ENCODE measurements at places on chromosomes 6 and 20.

DNA sequence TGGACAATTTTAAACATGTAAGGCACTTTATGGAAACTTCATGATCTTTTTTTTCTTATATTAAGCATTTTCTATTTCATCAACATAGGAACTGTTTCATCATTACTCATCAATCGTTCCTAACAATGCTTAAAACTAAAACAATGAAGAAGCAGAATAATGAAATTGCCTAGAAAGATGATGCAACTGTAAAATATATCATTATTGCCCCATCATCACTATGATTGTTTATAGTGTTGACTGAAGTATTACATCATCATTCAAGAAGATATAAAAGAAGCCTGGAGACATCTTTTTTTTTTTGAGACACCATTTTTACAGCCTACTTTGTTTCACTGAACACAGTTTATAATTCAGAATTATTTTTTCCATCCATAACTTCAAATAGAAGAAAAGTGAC lies 147.2 kb downstream of the TRDN start:
- no peak for DNase-seq

- no peak for DNase-seq
These were observed 69.5 kb downstream of the MRAP2 start for GRCh38 chr6:84103029-84103428.

DNA sequence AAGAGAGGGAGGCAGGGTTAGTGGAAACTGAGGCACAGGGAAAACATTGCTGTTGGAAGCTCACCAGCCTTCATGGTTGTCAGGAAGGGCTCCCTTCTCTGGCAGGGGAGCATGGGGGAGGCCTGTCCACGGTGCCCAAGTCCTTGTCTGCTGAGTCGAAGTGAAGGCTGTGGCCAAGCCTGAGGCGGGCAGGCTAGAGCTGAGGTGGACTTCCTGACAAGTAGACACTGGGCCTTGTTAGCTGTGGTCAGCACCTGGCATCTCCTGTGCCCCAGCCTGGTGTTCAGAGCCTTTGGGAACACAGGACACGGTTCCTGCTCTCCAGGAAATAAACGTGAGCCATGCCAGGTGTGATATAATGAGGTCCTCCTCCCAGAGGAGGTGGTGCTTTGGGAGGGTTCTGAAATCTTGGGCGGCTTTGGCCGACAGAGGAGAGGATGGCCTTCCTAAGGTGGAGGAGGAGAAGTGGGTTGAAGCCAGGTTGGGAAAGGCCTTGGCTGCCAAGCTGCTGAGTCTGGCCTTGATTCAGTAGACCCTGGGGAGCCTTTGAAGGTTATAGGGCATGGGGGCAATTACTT lies 138.4 kb upstream of the RNF24 start:
- DNase-seq, result no peak

DNA sequence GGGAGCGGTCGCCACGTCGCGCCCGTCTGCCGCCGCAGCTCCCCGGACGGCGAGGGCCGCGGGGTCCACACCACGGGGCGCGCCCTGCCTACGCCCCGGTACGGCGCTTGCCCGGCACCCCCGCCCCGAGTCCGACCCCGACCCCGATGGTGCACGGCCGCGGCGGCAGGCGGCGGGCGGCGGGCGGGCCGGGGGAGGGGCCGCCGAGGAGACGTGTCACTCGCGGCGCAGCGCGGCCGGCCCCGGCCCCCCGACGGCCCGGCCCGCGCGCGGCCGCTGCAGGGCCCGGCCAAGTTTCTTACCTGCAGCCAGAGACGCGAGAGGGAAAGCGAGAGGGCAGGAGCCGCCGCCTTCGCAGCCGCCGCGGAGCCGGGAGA lies 328 bp downstream of the RRBP1 start:
- no peak for DNase-seq

DNA sequence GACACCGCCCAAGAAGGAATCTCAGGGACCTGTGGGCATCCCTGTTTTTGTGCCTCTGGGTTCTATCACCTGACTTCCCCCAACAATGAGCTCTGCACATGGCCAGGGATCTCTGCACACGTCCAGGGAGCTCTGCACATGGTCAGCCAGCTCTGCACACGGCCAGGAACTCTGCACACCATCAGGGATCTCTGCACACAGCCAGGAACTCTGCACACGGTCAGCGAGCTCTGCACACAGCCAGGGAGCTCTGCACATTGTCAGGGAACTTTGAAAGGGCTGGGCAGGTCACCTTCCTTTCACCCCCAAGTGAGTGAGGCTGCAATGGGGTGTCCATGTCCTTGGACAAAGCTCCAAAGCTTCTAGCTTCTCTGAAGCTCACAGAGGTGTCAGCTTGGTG lies 5.2 kb upstream of the SLCO4A1 start:
- DNase-seq, result no peak

DNA sequence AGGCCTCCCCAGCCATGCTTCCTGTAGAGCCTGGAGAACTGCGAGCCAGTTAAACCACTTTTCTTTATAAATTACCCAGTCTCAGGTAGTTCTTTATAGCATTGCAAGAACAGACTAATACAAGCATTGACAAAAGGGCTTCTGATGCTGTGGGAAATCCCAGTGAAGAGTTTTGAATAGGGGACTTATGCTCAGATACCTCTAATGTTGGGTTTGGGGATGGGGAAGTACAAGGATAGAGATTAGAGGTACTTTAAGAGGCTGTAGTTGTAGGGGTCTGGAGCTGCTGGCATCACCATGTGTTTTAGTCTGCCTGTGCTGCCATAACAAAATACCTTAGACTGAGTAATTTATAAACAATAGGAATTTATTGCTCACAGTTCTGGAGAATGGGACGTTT lies 8.8 kb downstream of the SLX4IP start:
- no peak for DNase-seq

DNA sequence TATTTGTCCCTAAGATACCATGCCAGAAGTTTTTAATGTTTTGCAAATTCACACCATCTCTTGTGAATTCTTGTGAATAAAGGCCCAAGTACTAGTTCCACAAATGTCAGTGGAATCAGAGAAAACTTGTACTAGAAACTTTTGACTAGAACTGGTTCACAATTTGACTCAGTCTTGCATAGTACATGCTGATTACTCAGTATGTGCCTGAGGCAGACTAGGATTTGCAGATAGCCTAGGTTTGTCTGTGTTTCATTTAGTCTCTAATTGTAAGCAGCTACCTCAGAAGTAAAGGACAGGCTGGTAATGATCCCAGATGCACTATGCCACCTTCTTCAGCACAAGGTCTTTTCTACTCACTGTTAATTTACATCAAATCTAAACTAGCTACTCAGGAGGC lies 34.2 kb upstream of the GSTA4 start:
- DNase-seq, result no peak

DNA sequence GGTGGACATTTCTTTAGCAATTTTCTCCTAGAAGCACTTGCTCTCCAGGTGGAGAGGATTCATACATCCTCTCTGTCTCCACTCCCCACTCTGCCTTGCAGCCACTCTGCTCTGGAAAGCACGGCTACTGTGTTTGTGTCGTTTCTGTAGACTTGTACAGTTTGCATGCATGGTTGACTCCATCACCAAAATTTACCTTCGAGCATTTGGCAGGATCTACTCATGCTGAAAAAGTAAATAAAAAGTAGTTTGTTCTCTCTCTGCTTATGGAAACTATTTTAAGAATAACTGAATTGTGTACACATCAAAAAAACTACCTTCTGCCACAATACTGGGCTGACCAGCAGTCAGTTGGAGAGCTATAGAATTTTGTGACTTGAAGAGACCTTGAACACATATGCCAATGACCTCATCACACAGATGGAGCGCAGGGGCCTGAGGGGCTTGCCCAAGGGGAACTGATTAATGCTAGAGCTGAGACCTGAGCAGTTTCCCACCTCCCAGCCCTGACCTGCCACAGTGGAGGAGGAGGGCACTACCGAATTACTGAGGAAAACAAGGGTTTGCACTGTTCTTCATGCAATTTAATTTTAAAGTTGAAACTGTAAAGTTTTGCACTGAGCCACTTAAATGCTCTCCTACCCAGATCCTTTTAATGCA lies 33.7 kb upstream of the FOXQ1 start:
- no peak for DNase-seq

- no peak for DNase-seq
These were observed 259.4 kb upstream of the ECI2 start for GRCh38 chr6:4394786-4395185.

DNA sequence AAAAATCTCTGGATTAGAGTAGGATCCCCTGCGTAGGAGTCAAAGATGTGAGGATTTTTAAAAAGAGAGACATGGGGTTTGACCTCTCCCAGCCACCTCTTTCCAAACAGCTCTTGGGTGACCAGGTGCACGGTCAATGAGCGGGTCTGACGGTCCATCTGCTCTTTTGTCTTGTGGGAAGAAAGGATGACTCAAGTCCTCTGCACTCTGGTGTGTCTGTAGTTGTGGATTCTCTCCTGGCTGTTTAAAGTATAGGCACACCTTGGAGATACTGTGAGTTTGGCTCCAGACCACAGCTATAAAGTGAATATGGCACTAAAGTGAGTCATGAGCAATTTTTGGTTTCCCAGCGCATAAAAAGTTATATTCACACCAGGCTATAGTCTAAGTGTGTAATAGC lies 209.8 kb downstream of the BMP7 start:
- no peak for DNase-seq

GRCh38 chr6:22457996-22458395 lies 111.4 kb upstream of the HDGFL1 start:
- DNase-seq, result no peak

- no peak for DNase-seq
These were observed 147.9 kb downstream of the VEGFA start for GRCh38 chr6:43917878-43918382.

GRCh38 chr20:11378252-11378651 lies 539.4 kb upstream of the BTBD3 start:
- DNase-seq, result no peak

- DNase-seq, result no peak
These were observed 104.5 kb downstream of the CD24 start for GRCh38 chr6:106870069-106870468.

DNA sequence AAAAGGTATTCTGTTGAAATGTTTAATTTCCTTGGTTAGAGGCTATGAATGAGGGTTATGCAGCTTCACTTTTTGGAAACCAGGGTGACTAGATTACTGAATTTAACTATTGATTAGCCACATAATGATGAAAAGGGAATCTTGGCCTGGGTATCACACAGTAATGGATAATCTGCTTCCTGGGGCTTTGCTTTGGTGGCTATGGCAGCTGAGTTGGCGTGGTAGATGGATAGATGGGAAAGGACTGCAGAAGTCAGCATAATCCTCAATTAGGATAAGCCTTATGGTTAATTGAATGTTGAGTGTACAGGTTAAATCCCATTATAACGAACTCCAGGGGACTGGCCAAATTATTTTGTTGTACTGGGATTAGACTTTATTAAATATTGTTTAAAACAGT lies 5.2 kb downstream of the NCOA3 start:
- no peak for DNase-seq

GRCh38 chr20:46767127-46767761 lies 57.8 kb downstream of the SLC2A10 start:
- peak; percentile 41 for DNase-seq

- peak; percentile 17 for DNase-seq
These were observed 99.9 kb downstream of the CAP2 start for GRCh38 chr6:17493286-17493685.

GRCh38 chr6:31473780-31474761 lies 23.9 kb upstream of the MICB start:
- no peak for DNase-seq

GRCh38 chr6:159493231-159493897 lies 199.7 kb downstream of the SOD2 start:
- no peak for DNase-seq

DNA sequence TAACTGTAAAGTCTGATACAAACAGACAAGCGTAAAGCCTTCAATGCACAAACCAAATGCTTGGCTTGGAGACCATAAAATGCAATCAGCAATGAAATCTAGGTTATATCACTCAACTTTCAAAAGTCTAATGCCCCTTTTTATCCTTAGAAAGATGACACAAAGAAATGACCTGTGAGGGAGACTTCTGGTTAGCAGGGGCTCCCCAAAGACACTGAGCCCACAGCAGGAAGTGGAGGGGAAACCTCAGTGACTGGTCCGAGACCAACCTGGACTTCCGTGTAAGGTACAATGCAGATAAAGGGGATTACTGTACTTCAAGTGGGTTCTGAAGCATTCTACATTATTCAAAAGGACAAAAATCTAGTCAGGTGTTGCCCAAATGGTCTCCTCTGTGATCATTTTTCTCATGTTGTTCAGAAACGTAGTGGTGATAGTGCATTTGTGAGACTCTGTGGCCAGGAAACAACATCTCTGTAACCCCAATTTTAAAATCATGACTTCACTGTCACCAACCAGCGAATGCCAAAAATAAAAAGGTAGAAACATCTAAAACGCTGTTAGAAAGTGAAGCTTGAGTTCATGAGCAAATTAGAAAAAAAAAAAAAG lies 88.2 kb downstream of the HIVEP2 start:
- no peak for DNase-seq

DNA sequence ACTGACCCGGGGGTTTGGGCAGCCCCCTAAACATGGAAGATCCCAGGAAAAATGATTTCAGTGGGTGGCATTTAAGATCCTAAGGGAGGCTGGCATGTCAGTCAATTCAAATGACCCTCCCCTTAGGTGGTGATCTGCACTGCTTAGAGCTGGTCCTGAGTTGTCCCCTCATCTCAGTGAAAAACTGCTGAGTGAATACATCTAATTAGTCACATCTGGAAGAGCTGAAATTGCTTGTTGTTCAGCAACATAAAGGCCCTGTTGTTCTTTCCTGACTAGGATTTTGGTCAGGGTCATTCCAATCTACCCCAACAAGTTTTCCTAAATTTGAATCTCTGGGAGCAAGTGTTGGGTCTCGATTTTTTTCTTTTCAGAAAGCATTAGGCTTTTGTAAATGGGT lies 126.4 kb downstream of the LCA5 start:
- no peak for DNase-seq

DNA sequence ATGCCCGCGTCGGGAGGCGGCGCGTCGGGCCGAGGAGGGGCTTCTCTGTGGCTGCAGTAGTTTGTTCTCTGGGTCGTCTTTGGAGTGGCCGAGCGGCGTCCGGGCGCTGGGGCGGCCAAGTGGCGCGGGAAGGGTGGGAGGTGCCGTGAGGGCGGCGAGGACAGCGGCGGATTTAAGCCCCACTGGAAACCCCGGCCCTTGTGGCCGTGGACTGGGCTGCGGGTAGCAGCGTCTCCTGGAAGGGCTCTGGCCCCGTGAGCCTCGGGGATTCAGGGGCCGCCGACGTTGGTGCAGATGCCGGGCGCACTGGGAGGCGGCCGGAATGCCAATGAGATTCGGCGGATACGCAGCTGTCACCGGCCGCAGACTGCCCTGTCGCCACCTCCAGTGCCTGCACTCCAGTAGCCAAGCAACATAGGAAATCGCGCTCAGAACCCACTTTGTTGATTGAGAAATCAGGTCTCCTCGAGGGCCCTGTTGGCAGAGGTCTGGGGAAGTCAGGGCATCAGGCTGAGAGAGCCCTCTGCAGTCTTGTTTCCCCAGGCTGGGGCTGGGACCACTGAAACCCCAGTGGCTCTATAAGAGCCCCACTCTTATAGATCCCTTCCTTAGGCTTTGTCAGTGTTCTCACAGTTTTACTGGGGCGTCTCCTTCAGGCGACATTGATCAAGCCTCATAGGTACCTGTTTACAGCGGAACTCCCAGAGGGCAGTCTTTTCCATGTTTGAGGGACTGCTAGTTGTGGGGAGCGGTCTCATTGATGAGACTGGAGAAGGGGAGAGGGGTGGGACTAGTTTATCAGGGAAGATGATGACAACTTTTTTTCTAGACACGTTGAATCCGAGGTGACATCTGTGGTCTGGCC lies 642 bp downstream of the GZF1 start:
- DNase-seq, result no peak
